Adrenal gland (tissue), 19 donors: ENCODE measurements at places on chromosomes 16 and 17. TPM values are rescaled to one million over a fixed set of nuclear protein-coding genes. Genes with fewer than 3 reads are reported as not detected.
A peak's percentile ranks its signal among the peaks of the same experiment; 100 is the strongest.

The ASGR2 gene
- 0.14 TPM for total RNA-seq

DNA sequence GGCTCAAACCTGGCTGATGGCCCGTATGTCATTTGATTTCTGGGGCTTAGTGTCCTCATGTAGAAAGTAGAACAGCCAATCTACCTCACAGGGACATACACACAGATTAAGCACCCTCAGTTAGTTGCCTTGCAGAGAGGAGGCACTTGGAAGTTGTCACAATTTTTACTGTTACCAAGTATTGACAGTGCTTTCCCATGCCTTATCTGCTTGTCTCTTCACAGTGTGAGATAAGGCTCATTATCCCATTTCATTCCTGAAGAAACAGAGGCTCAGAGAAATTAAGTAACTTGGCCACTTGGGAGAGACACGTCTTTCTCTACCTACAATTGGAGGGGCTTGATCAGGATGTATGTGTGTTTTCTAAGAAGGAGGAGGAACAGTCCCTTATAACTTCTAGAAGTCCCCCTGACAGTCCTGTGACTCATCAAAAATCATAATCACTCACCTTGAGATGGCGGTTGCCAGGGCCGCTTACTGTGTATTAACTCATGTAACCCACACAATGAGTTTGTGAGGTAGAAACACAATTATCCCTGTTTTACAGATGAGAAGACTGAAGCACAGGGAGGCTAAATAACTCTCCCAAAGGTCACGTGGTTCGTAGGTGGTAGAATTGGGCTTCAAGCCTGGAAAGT, 56.9 kb upstream of the LHX1 start:
- no peaks in the 10 kb centered on the region for H3K36me3 ChIP-seq
- no peak overlapping the region for H3K4me3 ChIP-seq
- DNase-seq = no peak

GRCh38 chr17:67461228-67461780, 84.2 kb downstream of the PITPNC1 start:
- H3K4me3 ChIP-seq = no peak overlapping the region
- no peaks in the 10 kb centered on the region for H3K36me3 ChIP-seq
- H3K4me1 ChIP-seq = no peaks in the 10 kb centered on the region
- no peaks in the 10 kb centered on the region for H3K27me3 ChIP-seq
- no peak for DNase-seq

- DNase-seq = peak; percentile 32
- H3K4me3 ChIP-seq = no peak overlapping the region
- H3K4me1 ChIP-seq = peaks cover 71% of the 10 kb centered on the region
- peak overlapping the region; percentile 86 for H3K27ac ChIP-seq
- no peaks in the 10 kb centered on the region for H3K36me3 ChIP-seq
Measured at GRCh38 chr16:20904507-20905081, 4.0 kb downstream of the LYRM1 start.

DNA sequence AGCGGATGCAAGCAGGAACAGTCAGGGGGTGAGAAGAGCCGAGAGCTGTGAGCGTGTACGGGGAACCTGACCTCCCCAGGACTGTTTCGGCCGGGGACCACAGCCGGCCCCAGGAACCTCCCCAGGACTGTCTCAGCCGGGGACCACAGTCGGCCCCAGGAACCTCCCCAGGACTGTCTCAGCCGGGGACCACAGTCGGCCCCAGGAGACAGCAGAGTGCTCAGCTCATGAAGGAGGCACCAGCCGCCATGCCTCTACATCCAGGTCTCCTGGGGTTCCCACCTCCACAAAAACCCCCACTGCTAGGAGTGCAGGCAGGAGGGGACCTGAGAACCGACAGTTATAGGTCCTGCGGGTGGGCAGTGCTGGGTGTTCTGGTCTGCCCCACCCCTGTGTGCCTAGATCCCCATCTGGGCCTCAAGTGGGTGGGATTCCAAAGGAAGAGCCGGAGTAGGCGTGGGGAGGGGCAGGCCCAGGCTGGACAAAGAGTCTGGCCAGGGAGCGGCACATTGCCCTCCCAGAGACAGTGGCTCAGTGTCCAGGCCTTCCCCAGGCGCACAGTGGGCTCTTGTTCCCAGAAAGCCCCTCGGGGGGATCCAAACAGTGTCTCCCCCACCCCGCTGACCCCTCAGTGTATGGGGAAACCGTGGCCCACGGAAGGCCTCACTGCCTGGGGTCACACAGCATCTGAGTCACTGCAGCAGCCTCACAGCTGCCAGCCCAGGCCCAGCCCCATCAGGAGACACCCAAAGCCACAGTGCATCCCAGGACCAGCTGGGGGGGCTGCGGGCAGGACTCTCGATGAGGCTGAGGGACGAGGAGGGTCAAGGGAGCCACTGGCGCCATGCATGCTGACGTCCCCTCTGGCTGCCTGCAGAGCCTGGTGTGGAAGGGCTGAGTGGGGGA, 4.3 kb downstream of the RHBDF1 start:
- no peaks in the 10 kb centered on the region for H3K27me3 ChIP-seq
- no peak overlapping the region for H3K27ac ChIP-seq
- H3K36me3 ChIP-seq = no peaks in the 10 kb centered on the region
- no peak overlapping the region for H3K4me3 ChIP-seq
